Right lobe of liver (tissue), 6 donors: ENCODE measurements at places on chromosomes 5 and 9. TPM values are rescaled to one million over a fixed set of nuclear protein-coding genes. Genes with fewer than 3 reads are reported as not detected.

The TAF11L4 gene
- total RNA-seq: not detected

The CTXN3 gene
- total RNA-seq: not detected

DNA sequence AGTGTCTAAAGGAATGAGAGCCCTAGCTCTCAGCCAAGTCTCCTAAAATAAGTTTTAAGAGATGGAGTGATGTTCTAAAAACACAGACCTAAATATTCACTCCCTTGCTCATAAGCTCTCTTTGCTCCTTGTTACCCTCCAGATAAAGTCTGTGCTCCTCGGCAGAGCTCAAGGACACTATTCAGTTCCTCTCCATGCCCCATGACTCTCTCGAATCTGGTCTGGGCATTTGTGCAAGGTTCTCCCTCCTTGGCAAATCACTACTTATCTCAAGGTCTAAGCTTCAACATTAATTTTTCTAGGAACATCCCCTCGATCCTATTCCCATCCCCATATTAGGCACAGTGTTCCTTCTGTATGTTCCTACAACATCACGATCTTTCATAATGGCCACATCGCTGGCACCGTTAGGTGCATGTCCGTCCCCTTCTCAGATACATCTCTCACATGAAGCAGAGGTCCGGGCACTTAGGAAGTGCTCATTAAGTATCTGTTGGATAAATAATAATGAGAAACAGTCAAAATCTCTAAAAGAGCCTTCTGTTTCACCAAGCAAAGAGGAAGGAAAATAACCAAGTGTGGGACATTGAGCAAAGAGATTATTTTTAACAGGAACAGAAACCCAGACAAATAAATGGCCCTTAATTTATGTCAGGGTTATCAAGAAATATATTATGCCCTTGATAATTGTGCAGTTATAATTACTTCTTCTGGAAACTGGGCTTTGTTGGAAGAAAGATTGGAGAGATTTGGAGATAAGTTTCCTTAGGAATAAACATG is 85.9 kb upstream of the HTR4 start:
- no peak for DNase-seq

DNA sequence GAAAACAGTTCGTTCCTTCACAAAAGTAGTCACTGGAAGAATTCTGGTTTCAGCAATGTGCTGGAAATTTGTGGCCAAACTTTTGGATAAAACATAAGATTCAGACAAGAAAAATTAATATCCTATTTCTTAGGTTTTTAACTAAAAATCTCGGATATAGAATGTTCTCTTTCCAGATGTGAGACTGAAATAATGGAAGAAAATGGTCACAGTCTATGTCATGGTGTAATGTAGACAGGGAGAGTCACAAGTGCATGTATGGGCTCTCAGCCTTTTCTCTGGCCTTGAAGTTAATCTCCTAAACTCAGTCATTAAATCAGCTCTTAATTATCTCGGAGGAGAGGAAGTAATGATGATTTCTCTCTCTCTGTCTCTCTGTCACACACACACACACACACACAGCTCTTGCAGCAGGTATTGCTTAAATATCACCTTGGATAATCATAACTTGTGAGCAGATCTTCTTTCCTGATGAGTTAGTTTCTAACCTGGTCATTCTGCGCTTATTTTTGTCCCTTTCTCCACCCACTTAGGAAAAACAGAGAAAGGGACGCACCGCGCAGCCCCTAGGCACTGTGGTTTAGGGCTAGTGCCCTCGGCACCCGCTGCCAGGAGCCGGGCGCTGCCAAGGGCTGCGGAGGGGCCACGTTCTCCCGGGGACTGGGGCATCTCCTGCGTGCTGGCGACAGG is 672 bp upstream of the ITGA2 start:
- no peak for DNase-seq

DNA sequence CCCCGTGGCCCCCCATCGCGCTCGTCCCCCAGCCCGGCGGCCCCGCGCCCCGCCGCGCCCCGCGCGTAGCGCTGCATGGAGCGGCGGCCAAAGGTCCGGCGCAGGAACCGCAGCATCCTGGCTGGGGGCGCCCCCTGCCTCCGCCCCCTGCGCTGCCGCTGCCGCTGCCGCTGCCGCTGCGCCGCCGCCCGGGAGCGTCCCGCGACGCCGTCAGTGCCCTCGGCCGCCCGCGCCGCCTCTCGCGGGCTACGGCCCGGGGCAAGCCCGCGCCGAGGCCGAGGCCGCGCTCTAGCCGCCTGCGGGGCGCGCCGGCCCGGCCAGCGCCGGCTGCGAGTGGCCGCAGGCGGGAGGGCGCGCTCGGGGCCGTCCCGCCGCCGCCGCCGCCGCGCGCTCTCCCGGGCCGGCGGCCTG is 523 bp downstream of the EPB41L4B start:
- DNase-seq: peak; percentile 57
